ENCODE measurements at places on chromosomes 3 and 15. TPM values are rescaled to one million over a fixed set of nuclear protein-coding genes. Genes with fewer than 3 reads are reported as not detected.

Gene NANOGP8
- polyA plus RNA-seq = 0.16 TPM

Gene MNS1
- 2.1 TPM for polyA plus RNA-seq

Gene NOX5
- 0.29 TPM for polyA plus RNA-seq

Gene MTFMT
- polyA plus RNA-seq = 3.1 TPM

Gene TNIK
- 3.2 TPM for polyA plus RNA-seq

Gene IGF2BP2
- 0.62 TPM for polyA plus RNA-seq

Gene XCR1
- polyA plus RNA-seq = 0.34 TPM

Gene C2CD4B
- polyA plus RNA-seq = 0.29 TPM

Gene CCDC71
- polyA plus RNA-seq = 10.1 TPM

Gene SAMMSON
- polyA plus RNA-seq = 0.47 TPM

Gene SCN11A
- not detected for polyA plus RNA-seq

Gene HDC
- polyA plus RNA-seq = 1.5 TPM

Gene TRA2B
- 71.1 TPM for polyA plus RNA-seq

Gene SLC22A14
- polyA plus RNA-seq = 0.31 TPM

Gene RBMS3
- 1.7 TPM for polyA plus RNA-seq

Gene KLF15
- polyA plus RNA-seq = 8.2 TPM

Gene PRICKLE2
- polyA plus RNA-seq = 1.3 TPM

Gene KNG1
- polyA plus RNA-seq = not detected

Gene CHRNA7
- polyA plus RNA-seq = 0.31 TPM

Gene CAPN3
- polyA plus RNA-seq = 7.4 TPM

Gene TGM5
- 9.5 TPM for polyA plus RNA-seq

Gene POPDC2
- 1.4 TPM for polyA plus RNA-seq

Gene C3orf85
- not detected for polyA plus RNA-seq

Gene MRPS22
- polyA plus RNA-seq = 57.5 TPM

Gene ALCAM
- 5.4 TPM for polyA plus RNA-seq

Gene GRK7
- 0.01 TPM for polyA plus RNA-seq

Gene FMN1
- polyA plus RNA-seq = 1.0 TPM

Gene HTR3E
- not detected for polyA plus RNA-seq

All from esophagus (tissue), 2 donors.